ENCODE measurements at places on chromosomes 11 and 22.

DNA sequence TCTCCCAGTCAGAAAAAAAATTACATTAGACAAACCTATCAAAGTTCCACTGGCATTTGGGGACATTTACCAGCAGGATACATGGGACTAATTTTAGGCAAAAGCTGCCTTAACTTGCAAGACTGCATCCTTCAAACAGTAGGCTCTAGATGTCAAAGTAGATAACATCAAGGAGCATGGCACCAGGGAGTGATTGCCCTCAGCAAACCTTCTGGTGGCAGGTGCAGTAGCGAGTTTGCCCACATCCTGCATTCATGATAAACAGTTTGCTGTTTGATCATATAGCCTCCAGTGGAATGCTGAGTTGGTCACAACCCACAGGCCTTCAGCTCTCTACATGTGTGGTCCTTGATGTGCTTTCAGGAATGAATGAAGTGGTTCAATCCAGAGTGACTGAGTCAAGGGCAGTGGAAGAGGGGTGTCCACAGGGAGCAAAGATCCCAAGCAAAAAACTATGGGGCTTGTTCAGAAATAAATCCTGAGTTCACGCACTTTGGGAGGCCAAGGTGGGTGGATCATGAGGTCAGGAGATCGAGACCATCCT lies 12.0 kb downstream of the SCGB1D2 start:
- no peak for DNase-seq

DNA sequence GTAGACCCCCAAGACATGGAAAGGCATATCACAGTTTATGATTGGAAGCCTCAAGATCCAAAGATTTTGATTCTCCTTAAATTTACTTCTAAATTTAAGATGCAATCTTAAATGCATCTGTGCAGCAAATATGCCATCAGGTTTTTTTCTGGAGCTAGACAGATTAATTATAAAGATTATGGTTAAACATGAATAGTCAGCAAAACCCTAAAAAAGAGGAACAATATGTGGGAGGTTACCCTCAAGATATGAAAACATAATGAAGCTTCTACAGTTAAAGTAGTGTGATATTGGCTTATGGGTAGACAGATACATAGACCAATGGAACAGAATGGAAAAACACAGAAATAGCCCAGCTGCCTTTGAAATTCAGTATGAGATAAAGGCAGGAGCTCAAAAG lies 31.7 kb downstream of the OR8B12 start:
- no peak for DNase-seq

GRCh38 chr11:111541254-111542061 lies 938 bp downstream of the LAYN start:
- no peak for DNase-seq

- no peak for DNase-seq
Observed at GRCh38 chr11:64911142-64911541, 5.9 kb downstream of the ATG2A start.

GRCh38 chr11:1121813-1122663 lies 35.7 kb upstream of the MUC5AC start:
- no peak for DNase-seq

- DNase-seq: no peak
Observed at GRCh38 chr11:126053415-126054286, 9.0 kb downstream of the CDON start.

GRCh38 chr11:12778240-12778905 lies 104.2 kb downstream of the TEAD1 start:
- DNase-seq: no peak

GRCh38 chr11:94924171-94924572 lies 49.2 kb downstream of the CWC15 start:
- no peak for DNase-seq

- no peak for DNase-seq
Observed at GRCh38 chr11:10918698-10919097, 60.8 kb upstream of the ZBED5 start.

GRCh38 chr22:45996241-45997076 lies 19.5 kb upstream of the WNT7B start:
- no peak for DNase-seq

- DNase-seq: no peak
Observed at GRCh38 chr11:14262271-14262846, 96.6 kb downstream of the RRAS2 start.

GRCh38 chr11:13302420-13302958 lies 24.9 kb downstream of the BMAL1 start:
- no peak for DNase-seq

DNA sequence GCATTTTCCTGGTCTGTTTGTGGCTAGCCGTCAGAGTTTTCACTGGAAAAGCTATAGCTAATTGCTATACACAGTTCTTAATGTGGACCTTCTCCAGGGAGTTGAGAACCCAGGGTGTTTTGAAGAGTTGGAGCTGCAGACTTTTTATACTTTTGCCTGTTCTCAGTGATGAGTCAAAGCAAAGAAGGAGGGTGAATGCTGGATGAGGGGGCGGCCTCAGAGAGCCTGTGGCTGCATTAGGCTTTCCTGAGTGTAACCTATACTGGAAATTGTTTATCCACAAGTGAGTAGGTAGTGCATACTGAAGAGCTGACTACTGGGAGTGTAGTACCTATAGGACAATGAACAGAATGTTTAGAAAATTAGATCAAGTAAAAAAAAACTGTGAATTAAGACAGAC lies 79.7 kb upstream of the HORMAD2 start:
- no peak for DNase-seq

DNA sequence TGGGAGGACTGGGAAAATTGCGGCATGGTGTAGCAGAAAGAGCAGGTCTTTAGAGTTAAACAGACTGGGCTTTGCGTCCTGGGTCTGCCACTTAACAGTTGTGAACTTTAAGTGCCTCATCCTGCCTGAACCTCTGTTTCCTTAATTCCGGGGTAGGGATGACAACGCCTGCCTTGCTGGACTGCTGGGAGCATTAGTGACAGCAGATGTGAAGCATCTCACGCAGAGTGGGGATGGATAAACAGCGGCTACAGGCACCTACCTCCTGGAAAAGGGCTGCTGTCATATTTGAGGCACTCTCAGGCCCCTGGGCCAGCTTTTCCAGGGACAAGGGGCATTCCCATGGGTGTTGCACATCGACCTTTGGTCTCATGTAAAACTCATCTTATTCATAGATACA lies 572.2 kb downstream of the TBC1D22A start:
- DNase-seq: no peak

- DNase-seq: no peak
Observed at GRCh38 chr11:130761560-130762220, 154.6 kb downstream of the SNX19 start.

GRCh38 chr11:63843041-63843440 lies 4.1 kb downstream of the MARK2 start:
- DNase-seq: no peak

GRCh38 chr11:113532697-113533424 lies 57.7 kb upstream of the DRD2 start:
- DNase-seq: peak; percentile 65

DNA sequence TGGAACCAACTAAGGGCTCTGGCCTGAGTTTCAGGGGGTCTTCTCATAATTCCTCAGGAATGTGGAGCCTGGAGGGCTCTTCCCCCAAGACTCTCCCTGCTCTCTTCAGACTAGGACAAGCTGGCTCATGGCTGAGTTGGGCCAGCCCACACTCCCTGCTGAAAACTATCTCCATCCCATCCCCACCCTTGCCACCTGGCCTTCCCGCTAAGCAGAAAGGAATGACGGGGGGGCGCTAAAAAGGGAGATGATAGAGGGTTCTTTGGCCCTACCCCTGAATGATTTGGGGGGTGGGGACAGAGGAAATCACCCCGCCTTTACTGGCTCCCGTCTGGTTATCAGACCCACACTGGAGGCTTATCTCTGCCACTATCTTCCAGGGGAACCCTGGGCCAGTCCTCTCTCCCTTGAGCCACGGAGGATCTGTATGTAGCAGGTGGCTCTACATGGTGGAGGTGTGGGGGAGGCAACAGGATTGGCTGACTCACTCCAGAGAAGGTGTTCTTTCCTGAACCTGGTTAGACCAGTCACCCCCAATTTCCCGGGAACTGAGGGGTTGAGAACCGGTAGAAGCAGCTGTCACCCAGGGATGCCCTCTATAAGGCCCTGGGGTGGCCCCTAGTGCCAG lies 5.7 kb downstream of the SMTN start:
- peak; percentile 32 for DNase-seq

GRCh38 chr11:86513746-86514373 lies 139.2 kb downstream of the CCDC81 start:
- DNase-seq: no peak
